ENCODE measurements at places on chromosomes 1 and 21.

GRCh38 chr1:183215936-183216335, 29.9 kb downstream of the LAMC2 start:
- no peak for DNase-seq

GRCh38 chr1:108096089-108096488, 104.1 kb downstream of the SLC25A24 start:
- no peak for DNase-seq

DNA sequence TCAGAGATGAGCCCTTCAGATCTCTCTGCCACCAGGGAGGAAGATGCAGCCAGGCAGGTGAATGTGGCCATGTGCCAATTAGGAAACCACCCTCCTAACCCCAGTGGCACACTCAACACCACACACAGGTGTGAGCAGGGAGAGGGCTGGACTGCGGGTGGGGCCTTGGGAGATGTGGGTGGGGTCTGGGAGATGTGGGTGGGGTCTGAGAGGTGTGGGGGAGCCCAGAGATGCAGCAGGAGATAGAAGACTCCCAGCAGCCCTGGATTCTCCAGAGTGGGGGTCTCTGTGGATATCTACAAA, 43.2 kb upstream of the COL6A1 start:
- no peak for DNase-seq

DNA sequence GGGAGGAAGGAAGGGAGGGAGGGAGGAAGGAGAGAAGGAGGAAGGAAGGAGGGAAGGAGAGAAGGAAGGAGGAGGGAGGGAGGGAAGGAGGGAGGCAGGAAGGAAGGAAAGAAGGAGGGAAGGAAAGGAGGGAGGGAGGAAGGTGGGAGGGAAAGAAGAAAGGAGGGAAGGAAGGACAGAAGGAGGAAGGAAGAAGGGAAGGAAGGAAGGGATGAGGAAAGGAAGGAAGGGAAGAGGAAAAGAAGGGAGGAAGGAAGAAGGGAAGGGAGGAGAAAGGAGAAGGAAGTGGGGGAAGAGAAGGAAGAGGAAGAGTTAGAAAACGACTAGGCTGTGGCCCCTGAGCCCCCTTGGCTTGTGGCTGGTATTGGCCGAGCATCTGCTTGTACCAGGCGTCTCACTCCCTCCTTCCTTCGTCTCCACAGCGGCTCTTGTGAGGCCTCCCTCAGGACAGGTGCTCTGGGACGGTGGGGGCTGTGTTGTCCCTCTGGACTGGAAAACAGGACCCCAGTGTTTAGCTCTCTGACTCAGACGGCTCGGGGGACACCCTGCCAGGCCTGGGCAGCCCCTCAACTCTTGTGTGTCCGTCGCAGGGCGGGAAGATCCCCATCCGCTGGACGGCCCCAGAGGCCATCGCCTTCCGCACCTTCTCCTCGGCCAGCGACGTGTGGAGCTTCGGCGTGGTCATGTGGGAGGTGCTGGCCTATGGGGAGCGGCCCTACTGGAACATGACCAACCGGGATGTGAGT, 36.2 kb upstream of the C1QA start:
- no peak for DNase-seq

DNA sequence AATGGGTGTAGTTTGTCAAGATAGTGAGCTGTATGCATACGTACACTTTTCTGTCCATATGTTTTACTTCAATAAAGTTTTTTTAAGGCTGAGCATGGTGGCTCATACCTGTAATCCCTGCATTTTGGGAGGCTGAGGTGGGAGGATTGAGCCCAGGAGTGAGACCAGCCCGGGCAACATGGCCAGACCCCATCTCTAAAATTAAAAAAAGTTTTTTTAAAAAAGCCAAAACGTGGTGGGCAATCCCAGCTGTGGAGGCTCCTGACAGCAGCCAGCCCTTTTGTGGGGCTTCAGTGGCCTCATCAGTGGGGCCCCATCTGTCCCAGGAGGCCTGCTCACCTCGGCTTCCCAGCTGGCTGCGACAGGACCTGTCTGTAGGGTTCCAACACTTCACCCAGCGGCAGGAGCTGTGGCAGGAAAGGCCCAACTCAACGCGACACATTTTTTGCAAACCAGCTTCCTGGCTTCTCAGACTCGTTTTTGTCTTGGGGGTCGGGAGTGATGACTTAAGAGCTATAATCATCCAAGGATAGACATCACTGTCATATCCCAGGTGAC, 56.9 kb upstream of the LBR start:
- no peak for DNase-seq

DNA sequence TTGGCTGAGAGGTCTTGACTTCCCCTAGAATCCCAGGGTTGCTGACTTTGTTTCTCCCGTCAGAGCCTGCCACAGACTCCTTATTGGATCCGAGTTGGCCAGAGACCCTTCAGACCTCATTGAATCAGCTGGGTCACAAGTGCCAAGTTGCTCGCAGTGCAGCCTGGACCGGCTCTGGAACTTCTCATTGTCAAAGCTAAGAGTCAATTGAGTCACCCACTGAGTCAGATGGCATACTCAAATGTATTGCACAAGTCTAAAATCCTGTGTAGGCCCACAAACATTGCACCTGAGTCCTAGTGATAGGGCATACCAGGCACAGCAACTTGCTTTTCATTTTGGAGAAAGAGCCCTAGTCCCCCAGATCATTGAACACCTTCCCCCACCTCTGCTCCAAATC, 20.4 kb upstream of the SCAF4 start:
- DNase-seq: no peak

DNA sequence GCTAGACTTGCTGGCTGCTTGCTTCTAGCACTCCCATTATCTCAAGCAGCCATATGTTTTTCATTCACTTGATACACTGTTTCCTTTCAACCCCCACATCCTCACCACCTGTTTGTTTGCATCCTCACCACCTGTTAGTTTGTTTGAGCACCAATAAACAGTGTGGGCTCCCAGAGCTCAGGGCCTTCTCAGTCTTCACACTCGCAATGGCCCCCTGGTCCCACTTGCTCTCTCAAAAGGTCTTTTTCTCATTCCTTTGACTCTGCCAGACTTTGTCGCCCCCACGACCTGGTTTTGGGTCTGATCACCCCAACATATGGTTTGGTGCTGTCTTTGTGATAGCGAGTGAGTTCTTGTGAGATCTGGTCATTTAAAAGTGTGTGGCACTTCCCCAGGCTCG, 6.2 kb upstream of the PADI4 start:
- no peak for DNase-seq

DNA sequence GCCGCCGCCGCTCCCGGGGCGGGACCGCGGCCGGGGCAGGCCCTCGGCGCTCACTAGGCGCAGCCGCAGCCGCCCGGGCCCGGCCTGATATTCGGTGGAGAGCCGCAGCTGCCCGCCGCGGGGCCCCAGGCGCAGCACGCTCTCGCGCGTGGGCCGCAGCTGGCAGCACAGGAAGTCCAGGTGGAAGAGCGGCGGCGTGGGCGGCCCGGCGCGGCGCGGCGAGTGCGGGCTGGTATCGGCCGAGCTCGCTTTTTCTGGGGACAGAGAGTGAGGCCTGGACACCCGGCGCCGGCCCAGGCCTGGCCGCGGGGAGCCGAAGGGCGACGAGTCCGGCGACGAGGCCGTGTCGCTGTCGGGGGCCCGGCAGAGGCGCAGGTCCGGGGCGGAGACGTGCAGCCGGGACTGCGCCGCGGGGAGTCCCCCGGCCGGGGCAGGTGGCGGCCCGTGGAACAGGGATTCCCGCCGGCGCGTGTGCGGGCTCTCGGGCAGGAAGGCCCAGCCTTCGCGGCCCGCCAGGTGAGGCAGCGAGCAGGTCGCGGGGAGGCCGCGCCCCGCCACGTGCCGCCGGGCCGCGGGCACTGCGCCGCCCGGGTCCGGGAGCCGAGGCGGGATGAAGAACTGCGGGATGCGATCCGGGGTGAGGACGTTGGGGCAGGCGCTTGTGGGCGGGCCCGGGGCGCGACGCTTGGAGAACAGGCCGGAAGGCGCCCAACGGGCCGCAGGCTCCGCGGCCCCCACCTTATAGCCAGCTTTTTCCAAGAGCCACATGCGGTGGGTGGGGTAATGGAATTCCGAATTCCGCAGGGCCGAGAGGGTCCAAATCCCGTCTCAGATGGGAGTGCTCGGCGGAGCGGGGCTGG, 1.2 kb downstream of the C2CD4D start:
- no peak for DNase-seq

DNA sequence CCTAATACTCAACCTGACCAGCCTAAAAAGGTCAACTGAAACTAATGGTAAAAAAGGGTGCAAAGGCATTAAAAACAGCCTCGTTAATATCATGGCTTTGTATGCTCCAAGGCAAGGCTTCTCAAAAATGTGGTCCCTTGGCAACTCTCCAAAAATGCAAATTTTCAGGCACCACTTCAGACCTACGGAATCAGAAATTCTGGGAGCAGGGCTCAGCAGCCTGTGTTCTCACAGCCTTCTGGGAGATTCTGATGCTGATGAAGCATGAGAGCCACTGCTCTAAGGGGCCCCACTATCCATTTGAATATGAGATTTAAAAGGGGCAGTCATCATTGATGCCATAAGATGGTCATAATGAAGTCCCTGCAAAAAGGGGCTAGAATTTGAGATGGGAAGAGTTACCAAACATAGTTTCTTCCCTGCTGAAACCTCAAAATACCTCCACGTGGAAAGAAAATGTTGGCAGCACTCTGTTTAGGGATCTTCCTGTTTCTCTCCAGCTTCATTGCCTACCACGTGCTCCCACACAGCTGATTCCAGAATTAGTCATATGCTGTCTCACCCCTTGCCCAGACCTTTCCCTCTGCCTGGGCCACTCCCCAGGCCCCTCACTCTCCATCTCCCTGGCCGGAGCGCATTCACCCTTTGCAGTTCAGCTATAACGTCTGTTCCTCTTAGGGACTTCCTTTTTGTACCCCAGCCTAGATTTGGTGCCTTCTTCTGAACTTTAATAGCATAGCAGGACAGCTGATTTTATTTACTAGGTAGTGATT, 46.7 kb downstream of the PHC2 start:
- DNase-seq: peak; percentile 71

- DNase-seq: no peak
These were observed 366.2 kb upstream of the ADAMTS5 start for GRCh38 chr21:27333096-27333495.

DNA sequence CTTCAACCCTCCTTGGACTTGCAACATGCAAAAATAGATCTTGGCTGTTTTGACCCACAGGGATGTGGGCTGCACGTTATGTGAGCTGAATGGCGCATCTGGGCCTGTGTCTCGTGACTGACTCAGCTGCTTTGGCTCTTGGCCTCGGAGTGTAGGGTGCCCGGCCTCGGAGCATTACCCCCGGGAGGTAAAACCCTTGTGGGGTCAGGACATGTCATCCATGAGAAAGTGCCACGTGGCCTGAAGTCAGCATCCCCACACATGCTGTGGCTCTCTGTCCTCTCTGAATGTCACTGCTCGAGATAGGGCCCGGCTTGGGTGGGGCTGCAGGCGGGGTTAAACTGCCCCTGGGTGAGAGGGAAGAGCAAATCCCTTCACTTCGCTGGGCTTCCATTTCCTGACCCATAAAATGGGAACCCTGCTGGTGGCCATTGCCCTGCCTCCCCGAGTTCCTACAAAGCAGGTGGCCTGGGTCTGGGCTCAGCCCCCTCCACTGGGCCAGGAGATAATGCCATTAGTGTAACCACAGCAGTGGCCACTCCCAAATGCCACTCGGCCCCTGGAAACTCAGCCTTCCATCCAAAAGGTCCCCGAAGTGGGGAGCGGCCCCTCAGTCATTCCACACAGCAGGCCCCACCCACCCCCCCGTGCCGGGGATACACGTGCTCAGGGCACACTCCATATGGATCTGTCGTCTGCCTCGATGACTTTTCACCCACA, 22.8 kb upstream of the TSPEAR start:
- DNase-seq: no peak

DNA sequence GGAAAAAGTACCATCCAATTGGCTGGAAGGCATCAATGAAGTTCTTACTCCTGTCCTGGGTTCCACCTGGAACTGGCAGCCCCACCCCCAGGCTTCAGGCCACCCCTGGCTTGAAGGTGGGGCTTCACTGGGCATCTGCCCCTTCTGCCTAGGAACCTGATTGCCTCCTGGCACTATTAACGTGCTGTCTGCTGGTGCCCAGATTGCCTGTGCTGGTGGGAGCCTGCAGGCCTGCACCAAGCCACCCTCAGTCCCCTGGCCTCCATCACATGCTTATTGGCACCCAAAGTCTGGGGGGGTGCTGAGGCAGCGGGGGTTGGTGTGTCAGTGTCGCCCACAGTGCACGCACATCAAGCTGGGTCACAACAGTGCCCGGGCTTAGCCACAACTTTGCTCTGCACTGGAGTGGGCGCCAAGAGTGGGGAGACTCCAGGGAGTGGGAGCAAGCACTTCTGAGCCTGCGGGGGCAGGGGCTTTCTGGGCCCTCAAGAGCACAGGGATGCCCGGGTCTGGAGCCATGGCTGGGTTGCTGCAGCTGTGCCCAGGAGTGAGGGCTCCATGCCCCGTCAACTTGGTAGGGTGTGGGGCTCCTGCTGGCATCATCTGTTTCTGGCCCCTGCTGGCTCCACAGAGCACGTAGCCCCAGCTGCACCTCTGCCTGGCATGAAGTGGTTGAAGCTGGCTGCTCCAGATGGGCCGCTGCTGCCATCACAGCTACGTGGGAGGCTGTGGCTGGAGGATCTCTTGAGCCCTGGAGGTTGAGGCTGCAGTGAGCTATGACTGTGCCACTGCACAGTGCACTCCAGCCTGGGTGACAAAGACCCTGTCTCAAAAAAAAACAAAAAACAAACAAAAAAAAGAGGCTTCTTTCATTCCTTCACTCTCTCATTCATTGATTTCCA, 4.1 kb upstream of the LSM10 start:
- DNase-seq: no peak

GRCh38 chr1:27634177-27634984, 604 bp downstream of the FGR start:
- DNase-seq: no peak

DNA sequence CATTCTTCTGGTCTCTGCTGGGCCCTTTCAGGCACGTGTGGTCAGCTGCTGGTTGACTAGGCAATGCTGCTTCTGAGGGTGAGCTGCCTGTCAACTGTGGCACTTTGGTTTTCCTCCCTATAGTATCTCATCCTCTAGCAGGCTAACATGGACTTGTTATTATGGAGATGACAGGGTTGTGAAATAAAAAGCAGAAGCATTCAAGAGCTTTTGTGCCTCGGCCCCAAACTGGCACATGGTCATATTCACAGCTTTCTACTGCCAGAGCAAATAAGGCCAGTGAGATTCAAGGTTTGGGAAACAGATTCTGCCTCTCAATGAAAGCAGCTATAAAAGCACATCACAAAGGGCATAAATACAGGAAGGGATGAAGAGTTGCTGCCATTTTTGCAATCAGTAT, 1.6 kb upstream of the ZNF124 start:
- no peak for DNase-seq
